Thymus (tissue), 14 donors: ENCODE measurements at places on chromosomes 1 and 21. TPM values are rescaled to one million over a fixed set of nuclear protein-coding genes. Genes with fewer than 3 reads are reported as not detected.

The HTR6 gene
- total RNA-seq = not detected

The COL16A1 gene
- 32.9 TPM for total RNA-seq

The S100A14 gene
- 137 TPM for total RNA-seq

The TBX19 gene
- 0.76 TPM for total RNA-seq

The DIRAS3 gene
- 1.2 TPM for total RNA-seq

The MRPS6 gene
- 21.3 TPM for total RNA-seq

The NR1I3 gene
- total RNA-seq = not detected

The FCN3 gene
- 0.47 TPM for total RNA-seq

The RUNX1 gene
- total RNA-seq = 18.5 TPM

The CCDC181 gene
- 0.47 TPM for total RNA-seq

The ITLN2 gene
- total RNA-seq = 0.38 TPM

DNA sequence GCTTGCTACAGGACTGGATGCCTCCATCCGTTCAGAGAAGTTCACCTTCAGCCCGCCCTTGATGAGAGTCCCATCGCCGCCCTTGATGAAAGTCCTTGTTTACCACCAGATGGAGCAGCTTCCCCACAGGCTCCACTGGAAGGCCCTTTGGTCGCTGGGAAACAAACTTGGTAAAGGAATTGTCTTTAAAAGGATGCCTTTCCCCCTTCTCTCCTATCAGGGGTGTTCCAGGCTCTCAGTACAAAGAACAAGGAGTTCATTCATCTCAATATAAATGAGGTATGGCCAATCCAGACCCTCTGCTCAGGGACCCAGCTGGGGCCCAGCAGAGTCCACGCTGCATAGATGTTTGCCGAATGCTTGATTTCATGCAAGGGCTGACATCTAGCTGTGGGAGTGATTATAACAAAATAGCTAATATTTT, 50.8 kb downstream of the CAPN9 start:
- DNase-seq = peak; percentile 2

DNA sequence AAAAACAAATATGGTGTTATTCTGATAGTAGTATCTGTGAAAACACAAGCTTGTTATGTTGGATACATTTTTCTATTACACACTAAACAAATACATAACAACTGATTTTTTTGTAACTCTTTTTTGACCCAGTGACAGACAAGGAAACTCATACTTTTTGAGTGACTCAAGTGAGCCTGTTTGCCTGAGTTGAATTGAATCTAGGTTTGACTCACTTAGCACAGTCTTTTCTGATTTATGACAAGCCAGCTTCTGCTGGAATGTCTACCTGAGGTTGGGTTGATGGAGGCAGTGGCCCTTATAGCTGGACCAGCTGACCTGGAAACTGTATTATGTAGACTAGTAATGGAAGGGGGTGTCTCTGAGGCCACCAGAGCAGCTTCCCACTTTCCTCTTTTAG, 4.2 kb upstream of the CLCA4 start:
- DNase-seq = no peak

DNA sequence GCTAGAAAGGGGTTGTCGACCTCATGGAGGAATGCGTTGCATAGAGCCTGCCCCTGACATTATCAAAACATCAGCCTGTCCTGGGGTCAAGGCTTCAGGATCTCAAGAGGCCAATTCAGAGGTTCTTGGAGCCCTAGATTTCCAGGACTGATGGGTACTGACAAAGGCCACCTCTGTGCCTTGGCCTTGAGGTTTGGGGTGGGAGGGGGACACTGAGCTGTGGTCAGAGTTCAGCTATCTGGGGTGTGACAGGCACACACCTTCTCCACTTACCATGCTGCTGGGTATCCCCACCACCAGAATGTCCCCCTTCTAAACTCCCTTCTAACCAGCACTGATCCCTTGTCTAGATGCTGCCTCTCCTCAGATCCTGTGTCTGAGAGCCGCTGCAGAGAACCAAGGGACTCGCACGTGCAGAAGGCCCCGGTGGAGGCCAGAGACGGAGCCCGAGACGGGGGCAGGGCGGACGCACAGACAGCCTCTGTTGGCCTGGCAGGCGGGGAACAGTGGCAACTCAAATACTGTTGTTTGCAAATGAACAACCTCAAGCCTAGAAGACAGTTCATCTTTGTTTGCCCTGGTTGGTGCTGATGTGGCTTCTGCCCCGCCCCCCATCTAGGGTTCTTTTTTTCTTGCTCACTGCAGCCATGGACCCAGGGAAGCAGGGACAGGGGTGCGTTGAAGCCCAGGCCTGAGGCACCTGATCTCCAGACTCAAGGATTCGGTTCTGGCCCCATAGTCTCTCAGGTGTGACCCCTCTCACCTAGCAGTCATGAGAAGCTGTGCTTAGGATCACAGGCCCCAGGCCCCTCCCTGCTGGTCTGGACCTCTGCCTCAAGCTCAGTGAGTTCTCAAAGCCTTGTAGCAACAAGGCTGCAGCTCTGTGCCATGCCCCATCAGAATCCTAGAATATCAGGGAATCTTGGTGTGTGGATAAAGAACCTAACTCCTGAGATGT, 28.1 kb upstream of the CSF1 start:
- DNase-seq = no peak

- DNase-seq = no peak
Measured at GRCh38 chr1:164781972-164782371, 223.0 kb downstream of the PBX1 start.

DNA sequence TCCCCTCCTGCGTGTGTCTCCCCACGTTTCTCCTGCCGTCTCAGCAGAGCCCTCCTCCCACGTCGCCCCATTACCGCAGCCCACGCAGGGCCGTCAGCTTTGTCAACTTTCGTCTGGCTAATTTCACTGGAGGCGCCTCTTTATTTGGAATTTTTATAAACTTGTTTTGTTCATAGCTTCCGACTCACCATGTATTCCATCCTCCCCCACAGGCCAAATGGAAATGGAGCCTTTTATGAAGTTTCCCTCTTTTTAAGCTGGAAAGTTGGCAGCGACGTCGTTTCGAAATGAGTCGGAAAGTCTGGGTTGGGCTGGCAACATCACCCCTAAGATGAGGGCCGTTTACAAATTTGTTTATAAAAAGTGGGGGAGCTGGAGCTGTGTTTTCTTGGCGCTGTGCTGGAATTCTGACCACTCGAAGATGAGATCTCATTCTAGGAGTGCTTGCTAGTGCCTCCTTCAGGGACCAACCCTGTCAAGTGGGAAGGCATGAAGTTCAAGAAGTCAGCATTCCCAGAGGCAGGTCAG, 23.7 kb upstream of the SLC45A1 start:
- no peak for DNase-seq

DNA sequence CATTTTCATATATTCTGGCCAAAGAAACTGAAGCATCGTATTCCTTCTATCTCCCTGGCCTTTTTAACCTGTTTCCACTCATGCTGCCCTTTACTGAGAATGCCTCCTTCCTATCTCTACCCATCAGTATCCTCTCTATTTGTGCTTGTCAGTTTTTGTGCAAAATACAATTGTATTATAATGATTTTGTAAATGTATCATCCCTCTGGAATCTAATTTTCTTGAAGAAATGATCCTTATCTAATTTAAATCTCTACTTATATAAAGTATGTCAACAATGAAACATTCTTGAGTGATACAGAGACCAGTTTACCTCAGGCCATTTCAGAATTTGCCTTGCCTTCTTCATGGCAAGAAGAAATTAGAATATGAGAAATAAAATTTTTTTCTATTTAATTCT, 59.0 kb upstream of the TEKT2 start:
- no peak for DNase-seq

GRCh38 chr1:224127925-224128819, 14.3 kb downstream of the FBXO28 start:
- no peak for DNase-seq

GRCh38 chr1:154557939-154558719, at the start of gene UBE2Q1:
UBE2Q1 (minus strand) TSS chr1:154558662; CDS start chr1:154558553, 109 bp downstream.
- DNase-seq = no peak

DNA sequence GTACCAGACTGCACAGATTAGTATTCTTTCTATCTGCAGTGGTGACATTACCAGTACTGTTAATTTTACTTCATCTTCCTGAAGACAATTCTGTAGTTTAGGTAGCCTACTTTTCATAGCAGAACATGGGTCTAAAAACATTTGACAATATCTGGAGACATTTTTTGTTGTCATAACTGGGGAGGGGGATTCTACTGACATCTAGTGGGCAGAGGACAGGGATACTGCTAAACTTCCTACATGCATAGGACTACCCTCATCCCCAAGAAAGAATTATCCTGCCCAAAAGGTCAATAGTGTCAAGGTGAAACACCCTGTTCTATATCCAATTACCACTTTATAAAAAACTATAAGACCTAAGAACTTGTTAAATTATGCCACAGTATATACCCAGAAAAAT, 3.4 kb upstream of the ARHGAP29 start:
- DNase-seq = no peak
